Stimulated activated CD8-positive, alpha-beta memory T cell treated with anti-CD3 and anti-CD28 coated beads, Interleukin-15, amount 100 ng/mL, for 4 hours (primary cell): ENCODE measurements at places on chromosomes 3 and 15.

- DNase-seq = no peak
These were observed 12.4 kb downstream of the QRICH1 start for GRCh38 chr3:49081429-49081828.

DNA sequence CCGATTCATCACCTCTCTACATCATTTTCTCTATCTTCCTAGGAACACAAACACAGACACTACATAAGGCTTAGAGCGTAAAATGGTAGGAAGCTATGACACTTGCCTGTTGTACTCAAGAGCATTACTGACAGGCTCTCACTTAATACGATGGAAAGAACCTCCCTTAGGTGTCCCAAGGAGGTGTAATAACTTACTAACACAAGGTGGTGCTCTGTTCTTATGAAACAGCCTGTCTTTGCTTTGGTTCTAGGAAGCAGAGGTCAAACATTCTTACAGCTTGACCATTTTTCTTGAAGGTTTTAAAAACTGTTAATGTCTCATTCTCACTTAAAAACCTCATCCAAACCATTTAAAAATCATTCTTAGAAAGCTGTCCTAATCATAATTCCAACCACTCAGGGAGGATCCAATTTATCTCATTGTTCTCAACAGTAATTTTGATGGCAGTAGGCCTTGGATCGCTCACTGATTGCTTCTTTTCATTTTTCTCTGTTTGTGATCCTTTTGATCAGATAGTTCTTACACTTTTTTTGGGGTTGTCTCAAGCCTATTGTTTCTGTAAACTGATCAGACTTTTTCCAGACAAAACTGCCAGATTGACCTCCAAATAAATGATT is 317.8 kb upstream of the AGTR1 start:
- no peak for DNase-seq

DNA sequence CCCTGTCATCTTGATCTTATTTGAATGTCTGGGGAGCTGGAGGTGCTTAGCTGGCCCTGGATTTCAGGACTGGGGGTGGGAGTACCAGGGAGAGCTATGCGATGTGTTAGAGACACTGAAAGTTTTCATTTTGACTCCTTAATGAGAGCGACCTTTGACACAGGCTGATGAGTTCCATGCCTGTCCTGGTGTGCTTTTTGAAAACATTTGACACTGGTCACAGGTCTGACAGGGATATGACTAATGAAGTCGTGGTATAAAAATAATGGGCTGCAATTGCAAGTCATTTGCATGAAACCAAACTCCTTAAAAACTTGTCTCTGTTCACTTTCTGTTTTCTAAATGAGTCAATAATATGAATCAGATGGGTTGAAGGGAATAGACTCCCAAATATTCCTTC is 81.9 kb downstream of the MECOM start:
- no peak for DNase-seq

- no peak for DNase-seq
These were observed 216.4 kb downstream of the TIGIT start for GRCh38 chr3:114510201-114510600.

GRCh38 chr3:124887177-124887931 is at the start of gene ITGB5:
TSS of gene ITGB5 (minus strand) at chr3:124887365. CDS start at chr3:124887000, 365 bp downstream.
- peak; percentile 3 for DNase-seq

DNA sequence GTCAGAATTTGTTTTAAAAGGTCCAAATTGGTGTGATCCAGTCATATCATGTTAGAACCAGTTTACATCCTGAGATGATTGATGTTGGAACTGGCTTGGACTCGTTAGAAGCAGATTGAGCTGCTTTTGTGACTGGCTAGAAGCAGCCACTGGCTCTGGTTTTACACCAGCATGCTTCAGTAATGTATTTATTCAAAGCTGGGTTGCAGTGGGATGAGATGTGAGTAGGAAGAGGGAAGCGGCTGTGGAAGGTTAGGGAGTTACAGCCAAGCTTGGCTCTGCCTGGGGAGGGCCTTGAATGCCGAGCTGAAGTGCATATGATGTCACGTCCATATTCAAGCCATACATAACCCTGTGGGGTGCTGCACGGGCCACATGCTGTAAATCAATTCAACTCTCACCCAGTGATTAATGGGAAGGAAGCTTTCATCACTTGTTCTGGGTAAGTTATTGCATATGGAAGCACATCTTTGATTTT is 104.0 kb upstream of the SMAD3 start:
- DNase-seq = no peak

GRCh38 chr3:130811557-130811956 is 64.9 kb upstream of the PIK3R4 start:
- no peak for DNase-seq

DNA sequence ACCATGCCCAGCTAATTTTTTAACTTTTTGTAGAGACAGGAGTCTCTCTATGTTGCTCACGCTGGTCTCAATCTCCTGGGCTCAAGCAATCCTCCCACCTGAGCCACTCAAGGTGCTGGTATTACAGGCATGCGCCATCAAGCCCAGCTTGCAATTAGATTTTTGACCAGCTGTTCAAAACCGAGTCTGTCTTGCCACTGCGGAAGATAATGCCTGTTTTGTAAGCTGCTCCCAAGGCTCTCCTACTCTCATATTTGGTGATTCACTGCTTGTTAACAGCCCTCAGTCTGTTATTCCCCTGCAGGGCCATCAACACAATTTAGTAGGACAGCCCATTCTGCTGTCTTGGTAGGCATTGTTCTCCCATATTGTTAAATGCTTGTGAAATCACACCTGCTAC is 17.8 kb upstream of the MCCC1 start:
- no peak for DNase-seq

DNA sequence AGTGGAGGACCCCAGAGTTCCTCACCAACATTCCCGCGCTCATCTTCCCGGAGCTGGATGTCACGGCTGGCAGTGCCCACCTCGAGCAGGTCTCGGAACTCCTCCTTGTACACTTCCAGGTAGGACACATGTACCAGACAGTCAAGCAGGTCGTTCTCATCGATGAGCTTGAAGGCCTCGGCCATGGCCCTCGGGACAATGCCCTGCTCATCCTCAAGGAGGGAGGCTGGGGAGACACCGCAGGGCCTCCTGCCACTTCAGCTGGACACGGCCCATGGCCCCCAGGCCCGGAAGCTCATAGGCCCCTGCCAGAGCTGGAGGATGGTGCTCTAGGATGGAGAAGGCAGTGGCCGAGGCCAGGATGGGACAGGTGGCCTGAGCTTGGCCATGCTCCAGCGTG is 5.6 kb downstream of the KIF7 start:
- DNase-seq = no peak

DNA sequence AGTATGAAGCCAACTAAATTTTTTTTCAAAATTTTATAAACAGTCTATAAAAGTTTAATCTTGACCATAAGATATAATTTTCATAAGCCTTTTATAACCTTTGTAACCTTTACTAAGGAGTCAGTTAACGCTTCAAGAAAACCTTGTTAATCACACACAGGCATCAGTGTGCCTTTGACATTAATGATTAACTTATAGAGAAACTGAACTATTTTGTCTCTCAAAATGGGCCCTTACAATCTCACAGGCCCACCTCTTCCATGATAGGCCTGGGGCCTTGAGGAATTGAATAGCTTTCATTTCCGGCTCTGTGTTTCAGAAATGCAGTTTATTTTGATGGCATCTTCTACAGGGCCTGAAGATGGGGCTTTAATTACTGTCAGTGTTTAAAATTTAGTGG is 70.1 kb downstream of the CD200 start:
- no peak for DNase-seq

DNA sequence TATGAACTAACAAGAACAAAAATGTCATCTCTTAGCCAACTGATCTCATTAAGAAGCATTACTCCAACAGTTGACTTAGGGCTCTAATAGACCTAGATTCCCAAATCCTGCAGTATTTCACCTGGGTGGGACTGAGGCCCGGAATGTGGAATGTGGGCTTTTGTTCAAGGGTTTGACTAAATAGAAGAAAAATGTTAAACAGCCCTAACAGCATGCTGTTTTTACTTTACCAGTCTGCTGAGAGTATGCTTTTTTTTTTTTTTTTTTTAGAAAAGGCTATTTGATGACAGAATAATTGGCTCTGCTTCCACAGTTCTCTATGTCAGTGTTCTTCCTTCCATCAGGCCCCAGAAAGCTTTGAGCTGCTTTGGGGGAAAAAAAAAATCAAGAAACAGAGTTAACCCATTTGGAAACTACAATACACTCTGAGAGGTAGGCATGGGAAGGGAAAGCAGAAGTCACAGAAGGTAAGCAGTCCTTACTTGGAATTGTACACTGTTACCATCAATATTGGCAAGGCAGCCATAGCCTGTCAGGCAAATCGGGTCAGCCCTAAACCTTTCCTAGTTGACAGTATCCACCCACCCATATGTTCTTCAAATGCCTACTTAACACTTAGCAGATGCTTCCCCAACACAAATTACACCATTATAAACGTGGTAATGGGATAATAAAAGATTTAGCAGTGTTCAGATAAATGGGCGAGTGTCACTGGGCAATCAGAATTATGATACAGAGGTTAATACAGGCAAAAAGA is 224.2 kb downstream of the CNTN3 start:
- DNase-seq = no peak

DNA sequence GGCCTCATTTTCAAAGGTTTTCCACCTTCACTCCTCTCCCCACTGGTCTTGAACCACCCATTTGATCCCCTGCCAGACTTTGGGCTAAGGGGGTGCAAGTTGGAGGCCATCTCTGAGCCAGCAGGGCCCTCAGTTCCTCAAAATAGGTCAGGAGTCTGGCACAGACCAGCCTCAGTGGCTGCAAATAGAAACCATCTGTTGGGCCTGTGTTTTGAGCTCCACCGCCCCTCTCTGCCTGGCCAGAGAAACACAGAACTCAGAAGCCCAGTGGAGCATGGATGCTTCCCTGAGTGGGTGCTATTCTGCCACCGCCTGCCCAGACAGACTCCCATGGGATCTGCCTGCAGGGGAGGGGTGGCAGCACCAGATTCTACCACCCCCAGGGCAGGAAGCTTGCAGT is 56.3 kb downstream of the CORO2B start:
- no peak for DNase-seq

GRCh38 chr3:2603692-2604289 is 505.1 kb downstream of the CNTN4 start:
- DNase-seq = no peak

- DNase-seq = no peak
These were observed 185.1 kb upstream of the GALNT15 start for GRCh38 chr3:15989419-15989818.

GRCh38 chr3:16554126-16554525 is 40.6 kb upstream of the RFTN1 start:
- no peak for DNase-seq

DNA sequence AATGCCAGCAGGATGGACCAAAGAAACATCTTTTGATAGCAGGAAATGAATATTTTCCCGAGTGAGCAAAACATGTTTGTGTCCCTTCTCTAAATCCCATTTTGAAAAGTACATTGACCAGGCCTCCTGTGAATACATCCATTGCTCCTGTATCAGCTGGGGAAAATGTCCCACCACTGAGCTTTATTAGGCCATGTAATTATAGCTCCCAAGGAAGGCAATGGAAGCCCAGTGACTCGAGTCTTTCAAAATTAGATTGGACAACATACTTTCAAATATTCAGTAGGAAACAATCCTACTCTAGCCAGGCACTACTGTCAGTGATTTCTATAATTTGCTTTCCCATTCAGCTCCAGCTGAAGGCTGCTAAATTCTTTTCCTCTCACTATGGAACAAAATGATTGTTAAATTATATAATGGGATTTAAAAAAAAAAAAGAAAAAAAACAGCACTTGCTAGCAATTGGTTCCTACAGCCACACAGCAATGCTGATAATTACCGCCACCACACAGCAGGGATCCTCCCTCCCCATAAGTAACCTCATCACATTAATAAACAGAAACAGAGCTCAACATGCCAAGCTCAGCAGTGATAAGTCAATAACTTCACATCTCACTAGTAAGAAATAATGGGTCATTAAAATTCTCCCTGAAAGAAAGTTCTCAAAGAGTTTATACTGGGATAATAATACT is 172.4 kb upstream of the SLC2A2 start:
- DNase-seq = no peak

GRCh38 chr3:168104361-168104760 is 8.6 kb upstream of the GOLIM4 start:
- DNase-seq = no peak

GRCh38 chr3:46067401-46067800 is 40.1 kb upstream of the XCR1 start:
- no peak for DNase-seq

DNA sequence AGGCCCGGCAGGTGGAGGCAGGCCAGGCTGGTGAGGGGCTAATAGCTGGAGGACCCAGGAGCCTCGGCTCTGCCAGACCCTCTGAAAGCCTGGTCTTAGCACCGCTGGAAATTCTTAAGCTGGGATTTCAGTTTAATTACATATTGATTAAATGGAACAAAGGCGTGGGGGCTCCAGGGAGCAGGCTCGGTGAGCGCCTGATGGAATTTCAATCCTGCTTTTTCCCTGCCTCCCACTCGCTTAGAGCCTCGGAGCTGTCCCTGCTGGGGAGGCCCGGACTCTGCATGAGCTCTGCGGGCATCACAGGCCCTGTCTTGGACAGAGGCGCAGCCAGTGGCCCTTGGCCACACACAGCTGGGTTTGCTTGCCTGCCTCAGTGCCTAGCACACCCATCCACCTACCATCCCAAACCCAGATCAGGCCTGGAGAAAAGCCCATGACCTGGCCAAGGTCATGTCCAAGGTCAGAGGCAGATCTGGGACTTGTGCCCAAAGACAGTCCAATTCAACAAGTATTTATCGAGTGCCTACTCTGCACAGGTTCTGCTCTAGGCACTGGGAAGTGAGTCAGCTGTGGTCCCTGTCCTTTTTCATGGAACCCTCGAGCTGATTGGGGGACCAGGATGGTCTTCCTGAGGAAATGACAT is 40.6 kb downstream of the LINGO1 start:
- DNase-seq = no peak

DNA sequence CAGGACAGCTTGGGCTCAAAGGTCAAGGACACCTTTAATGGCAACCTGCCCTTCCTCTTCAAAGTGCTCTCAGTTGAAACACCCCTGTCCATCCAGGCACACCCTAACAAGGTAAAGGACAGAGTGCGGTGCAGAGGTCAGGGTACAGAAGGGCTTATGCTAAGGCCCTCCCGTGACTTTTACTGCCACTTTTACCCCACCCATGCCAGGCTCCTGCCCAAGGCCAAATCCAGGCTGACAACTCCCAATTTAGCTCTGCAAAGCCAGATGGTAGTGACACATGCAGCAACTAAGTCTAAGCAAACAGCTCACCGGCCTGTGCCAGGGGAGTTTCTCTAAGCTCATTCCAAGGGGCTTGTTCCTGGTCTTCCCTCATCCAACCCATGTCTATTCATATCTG is 1.6 kb downstream of the MPI start:
- DNase-seq = no peak

- no peak for DNase-seq
These were observed 22.2 kb downstream of the GRAMD2A start for GRCh38 chr15:72175186-72176044.

DNA sequence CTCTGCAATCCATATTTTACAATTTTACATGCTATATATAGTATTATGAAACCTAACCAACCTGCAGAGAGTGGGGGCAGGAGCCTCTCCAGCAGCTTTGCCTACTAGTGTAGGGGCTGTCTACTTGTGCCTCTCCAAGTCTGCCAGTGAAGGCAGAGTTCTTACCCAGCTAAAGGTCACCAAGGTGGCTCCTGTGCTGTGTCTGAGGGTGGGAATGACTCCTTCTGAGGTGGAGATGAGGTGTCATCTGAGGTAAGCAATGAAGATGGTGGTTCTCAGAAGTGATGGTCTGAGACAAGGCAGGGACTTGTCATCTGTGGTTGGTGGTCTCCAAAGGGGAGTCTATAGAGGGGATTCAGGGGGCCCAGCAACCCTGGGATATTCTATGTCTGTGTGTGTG is 47.5 kb downstream of the SACM1L start:
- no peak for DNase-seq
